ENCODE measurements at places on chromosomes 2 and 18. TPM values are rescaled to one million over a fixed set of nuclear protein-coding genes. Genes with fewer than 3 reads are reported as not detected.

GRCh38 chr2:101089419-101089818 is 61.8 kb downstream of the TBC1D8 start:
- H3K4me1 ChIP-seq, result no peaks in the 10 kb centered on the region
- H3K27ac ChIP-seq, result no peak overlapping the region
- H3K27me3 ChIP-seq, result no peaks in the 10 kb centered on the region
- H3K4me3 ChIP-seq, result no peak overlapping the region
- DNase-seq, result no peak

DNA sequence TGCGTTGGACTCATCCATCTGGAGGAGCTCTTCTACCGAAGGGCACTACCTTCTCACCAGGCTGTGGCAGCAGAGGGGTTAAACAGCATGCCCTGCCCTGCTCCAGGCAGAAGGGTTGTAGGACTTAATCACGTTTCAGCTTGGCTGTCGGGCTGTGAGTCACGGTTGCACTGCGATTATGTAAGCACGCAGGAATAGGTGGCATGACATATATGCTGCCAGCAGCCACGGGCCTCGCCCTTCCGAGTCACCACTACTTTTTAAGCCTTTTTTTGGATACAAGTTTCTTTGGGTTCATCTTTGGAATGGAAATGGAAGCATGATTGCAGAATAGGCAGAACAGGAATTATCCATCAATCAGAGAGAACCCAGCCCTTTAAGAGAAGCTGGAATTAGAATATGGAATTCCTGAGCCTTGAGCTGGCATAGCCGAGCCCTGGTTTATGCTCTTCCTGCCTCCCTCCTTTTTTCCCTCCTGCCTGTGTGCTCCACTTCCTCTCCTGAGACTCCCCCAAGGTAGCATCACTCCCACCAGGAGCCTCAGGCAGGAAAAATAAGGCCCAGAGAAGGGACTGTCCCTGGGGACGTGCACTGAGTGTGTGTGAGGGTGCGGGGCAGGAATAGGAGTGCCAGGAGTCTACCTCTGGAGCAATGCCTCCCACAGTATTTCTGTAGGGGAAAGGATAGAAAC is 86.8 kb downstream of the SEMA4F start:
- H3K27ac ChIP-seq, result no peak overlapping the region
- DNase-seq, result peak; percentile 64
- no peaks in the 10 kb centered on the region for H3K4me1 ChIP-seq
- H3K27me3 ChIP-seq, result no peaks in the 10 kb centered on the region
- H3K36me3 ChIP-seq, result no peaks in the 10 kb centered on the region
- H3K4me3 ChIP-seq, result no peak overlapping the region

DNA sequence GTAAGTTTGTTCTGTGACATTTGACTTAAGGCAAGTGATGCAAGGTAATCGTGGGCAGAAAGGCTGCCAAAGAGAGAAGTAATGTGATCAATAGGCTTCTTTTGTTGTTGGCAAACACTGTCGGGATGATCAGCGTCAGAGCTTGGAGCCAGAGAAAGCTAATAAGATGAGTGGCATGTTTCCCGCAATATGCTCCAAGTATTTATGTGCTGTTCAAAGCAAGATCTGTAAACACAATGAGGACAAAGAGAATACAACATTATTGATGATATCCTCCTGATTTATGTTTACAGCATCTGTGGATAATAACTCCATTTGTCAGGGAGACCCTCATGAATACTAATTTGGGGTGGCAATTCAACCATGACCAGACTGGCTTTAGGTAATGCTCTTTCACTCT is 603.3 kb downstream of the TDRD15 start:
- no peaks in the 10 kb centered on the region for H3K4me1 ChIP-seq
- no peak overlapping the region for H3K27ac ChIP-seq
- no peaks in the 10 kb centered on the region for H3K27me3 ChIP-seq
- no peak for DNase-seq
- H3K36me3 ChIP-seq, result no peaks in the 10 kb centered on the region
- no peak overlapping the region for H3K4me3 ChIP-seq

The SH3RF3 gene
- total RNA-seq, result 1.8 TPM

- no peak overlapping the region for H3K4me3 ChIP-seq
- H3K27me3 ChIP-seq, result no peaks in the 10 kb centered on the region
- no peak overlapping the region for H3K27ac ChIP-seq
- peak; percentile 75 for DNase-seq
- no peaks in the 10 kb centered on the region for H3K36me3 ChIP-seq
Measured at GRCh38 chr2:109386004-109386695, 227.6 kb downstream of the SEPTIN10 start.

DNA sequence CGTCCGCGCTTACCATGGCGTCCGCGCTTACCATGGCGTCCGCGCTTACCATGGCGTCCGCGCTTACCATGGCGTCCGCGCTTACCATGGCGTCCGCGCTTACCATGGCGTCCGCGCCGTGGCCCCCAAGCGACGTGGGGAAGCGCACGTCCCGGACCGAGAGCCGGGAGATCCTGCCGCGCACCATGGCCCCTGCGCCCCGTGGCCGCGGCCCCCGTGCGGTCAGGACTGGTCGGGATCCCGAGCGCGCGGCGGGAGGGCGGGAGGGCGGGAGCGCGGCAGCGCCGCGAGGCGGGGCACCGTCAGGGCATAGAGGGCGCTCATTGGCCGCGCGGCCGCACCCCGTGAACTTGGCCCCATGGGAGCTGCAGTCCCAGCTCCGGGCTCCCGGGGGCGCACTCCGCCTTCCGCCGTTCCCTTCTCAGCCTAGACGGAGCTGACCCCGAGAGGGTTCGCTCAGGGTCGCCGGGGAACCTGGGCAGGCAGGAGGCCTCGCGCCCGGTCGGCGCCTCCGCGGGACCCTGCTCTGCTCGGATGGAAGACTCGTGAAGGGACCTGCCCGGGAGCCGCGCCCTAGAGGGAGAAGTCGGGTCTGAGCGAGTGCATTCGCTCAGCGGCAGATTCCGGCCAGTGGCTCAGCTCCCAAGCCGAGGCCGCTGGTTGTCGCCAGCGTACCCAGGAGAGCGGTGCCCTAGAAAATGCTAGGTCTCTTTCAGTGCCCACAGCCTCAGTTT is at the start of gene ENOSF1:
ENOSF1 (minus strand) TSS at position 230 of the 734 bp plus-strand sequence; CDS start at position 187, 43 bp downstream.
- DNase-seq, result peak; percentile 99
- H3K36me3 ChIP-seq, result peaks cover 5% of the 10 kb centered on the region
- peak within 1 kb of the TSS; percentile 32 for H3K27ac ChIP-seq
- no peaks in the 10 kb centered on the region for H3K4me1 ChIP-seq

DNA sequence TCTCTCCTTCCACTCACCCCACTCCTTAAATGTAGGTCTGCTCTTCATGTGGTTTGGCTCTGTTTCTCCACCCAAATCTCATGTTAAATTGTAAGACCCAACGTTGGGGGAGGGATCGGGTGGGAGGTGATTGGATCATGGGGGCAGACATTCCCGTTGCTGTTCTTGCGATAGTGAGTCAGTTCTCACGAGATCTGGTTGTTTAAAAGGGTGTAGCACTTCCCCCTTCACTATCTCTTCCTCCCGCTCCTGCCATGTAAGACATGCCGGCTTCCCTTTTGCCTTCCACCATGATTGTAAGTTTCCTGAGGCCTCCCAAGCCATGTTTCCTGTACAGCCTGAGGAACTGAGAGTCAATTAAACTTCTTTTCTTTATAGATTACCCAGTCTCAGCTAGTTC is 1044.5 kb upstream of the POU3F3 start:
- DNase-seq, result no peak
- H3K27ac ChIP-seq, result no peak overlapping the region
- no peaks in the 10 kb centered on the region for H3K27me3 ChIP-seq

DNA sequence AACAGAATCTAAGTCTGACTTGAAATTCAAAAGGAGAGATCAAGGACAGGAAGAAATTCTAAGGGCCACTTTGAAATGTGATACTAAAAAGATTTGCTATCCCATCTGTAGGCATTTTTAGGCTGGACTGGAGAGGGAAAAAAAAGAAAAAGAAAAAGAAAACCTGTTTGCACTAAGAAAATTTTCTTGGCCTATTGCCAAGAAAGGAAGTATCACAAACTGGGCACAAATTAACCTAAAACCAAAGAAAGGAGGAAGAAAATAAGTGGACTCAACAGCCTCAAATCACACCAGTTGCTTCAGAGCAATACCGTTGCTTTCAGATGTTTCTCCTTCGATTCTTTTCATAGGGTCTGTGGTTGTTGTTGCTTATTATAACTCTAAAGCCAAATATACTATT is 287.9 kb upstream of the VRK2 start:
- H3K4me1 ChIP-seq, result no peaks in the 10 kb centered on the region
- H3K4me3 ChIP-seq, result no peak overlapping the region
- no peak overlapping the region for H3K27ac ChIP-seq
- H3K36me3 ChIP-seq, result no peaks in the 10 kb centered on the region
- no peak for DNase-seq

GRCh38 chr2:183091318-183091953 is 12.9 kb downstream of the DUSP19 start:
- H3K4me3 ChIP-seq, result no peak overlapping the region
- no peak overlapping the region for H3K27ac ChIP-seq
- H3K4me1 ChIP-seq, result no peaks in the 10 kb centered on the region
- no peaks in the 10 kb centered on the region for H3K36me3 ChIP-seq
- H3K27me3 ChIP-seq, result no peaks in the 10 kb centered on the region
- DNase-seq, result no peak

- H3K4me1 ChIP-seq, result no peaks in the 10 kb centered on the region
- no peaks in the 10 kb centered on the region for H3K36me3 ChIP-seq
- H3K27me3 ChIP-seq, result no peaks in the 10 kb centered on the region
- no peak overlapping the region for H3K27ac ChIP-seq
- no peak overlapping the region for H3K4me3 ChIP-seq
Measured at GRCh38 chr2:157479081-157480027, 35.5 kb upstream of the CYTIP start.

DNA sequence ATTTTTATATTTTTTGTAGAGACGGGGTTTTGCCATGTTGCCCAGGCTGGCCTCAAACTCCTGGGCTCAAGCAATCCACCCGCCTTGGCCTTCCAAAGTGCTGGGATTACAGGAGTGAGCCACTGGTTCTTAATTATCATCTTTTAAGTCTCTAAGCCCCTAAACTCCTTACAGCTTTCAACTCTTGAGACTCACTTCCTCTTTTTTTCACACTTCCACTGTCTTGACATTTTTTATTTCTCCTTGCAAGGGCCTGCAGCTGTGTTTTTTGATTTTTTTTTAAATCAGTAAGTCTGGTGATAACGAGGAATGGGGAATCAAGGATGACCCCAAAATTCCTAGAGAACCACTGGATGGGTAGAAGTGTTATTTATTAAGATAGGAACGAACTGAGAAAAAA is 8.6 kb upstream of the ABCB11 start:
- DNase-seq, result no peak
- no peaks in the 10 kb centered on the region for H3K27me3 ChIP-seq
- H3K27ac ChIP-seq, result no peak overlapping the region
- H3K4me1 ChIP-seq, result no peaks in the 10 kb centered on the region

The INO80B gene
- total RNA-seq, result 25.3 TPM

The SULT1C4 gene
- 3.5 TPM for total RNA-seq

The ZCCHC2 gene
- total RNA-seq, result 16.9 TPM

DNA sequence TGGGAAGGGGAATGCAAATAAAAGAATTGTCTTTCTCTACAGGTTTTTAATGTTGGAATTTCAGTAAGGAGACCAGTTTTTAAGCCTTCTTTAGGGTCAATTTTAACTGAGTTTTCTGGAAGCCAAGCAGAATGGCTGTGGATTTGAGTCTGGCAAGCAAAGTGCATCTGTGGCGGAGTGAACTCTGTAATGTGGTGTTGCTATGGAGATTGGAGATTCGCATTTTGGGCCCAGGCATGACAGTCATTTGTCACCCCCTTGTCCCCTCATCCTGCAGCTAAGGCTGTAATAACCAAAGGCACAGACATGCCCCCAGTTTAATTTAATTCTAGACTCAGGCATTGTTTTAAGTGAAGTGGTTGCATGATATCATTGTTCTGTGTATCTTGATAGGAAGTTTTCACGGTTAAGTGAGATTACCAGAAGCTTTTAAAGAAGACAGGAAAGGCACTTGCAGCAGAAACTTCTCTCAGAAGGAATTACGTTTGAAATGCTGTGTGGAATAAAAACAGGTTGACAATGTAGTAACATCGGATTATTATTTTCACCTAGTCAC is 30.6 kb downstream of the ARMC9 start:
- no peak overlapping the region for H3K27ac ChIP-seq
- peak; percentile 66 for DNase-seq
- peaks cover 15% of the 10 kb centered on the region for H3K36me3 ChIP-seq
- peaks cover 14% of the 10 kb centered on the region for H3K4me1 ChIP-seq

The LIMS4 gene
- total RNA-seq, result not detected

- no peak for DNase-seq
- peaks cover 9% of the 10 kb centered on the region for H3K4me1 ChIP-seq
- H3K27ac ChIP-seq, result no peak overlapping the region
- no peaks in the 10 kb centered on the region for H3K27me3 ChIP-seq
- H3K4me3 ChIP-seq, result no peak overlapping the region
- H3K36me3 ChIP-seq, result no peaks in the 10 kb centered on the region
Measured at GRCh38 chr2:9764153-9764778, 79.0 kb upstream of the TAF1B start.

DNA sequence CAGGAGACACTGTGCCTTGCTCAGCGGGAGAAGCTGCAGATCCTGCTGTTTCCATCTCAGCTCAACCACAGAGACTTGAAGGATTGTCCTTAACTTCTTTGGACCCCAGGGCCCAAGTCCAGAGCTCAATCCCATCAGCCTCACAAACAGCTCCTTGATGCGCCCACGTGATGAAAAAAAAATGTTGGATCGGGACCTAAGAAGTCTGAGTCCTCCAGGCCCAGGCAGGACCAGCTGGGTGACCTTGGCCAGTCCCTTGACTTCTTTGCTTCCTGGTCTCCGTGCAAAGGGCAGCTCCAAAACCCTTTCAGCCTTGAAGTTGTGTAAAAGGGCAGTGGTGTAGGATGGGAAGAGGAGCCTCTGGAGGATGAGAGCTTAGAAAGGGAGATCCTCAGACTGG is 175.5 kb downstream of the ZFP36L2 start:
- no peaks in the 10 kb centered on the region for H3K27me3 ChIP-seq
- H3K4me3 ChIP-seq, result no peak overlapping the region
- H3K36me3 ChIP-seq, result no peaks in the 10 kb centered on the region
- H3K27ac ChIP-seq, result no peak overlapping the region
- peaks cover 6% of the 10 kb centered on the region for H3K4me1 ChIP-seq

The DNAJC5G gene
- total RNA-seq, result not detected

DNA sequence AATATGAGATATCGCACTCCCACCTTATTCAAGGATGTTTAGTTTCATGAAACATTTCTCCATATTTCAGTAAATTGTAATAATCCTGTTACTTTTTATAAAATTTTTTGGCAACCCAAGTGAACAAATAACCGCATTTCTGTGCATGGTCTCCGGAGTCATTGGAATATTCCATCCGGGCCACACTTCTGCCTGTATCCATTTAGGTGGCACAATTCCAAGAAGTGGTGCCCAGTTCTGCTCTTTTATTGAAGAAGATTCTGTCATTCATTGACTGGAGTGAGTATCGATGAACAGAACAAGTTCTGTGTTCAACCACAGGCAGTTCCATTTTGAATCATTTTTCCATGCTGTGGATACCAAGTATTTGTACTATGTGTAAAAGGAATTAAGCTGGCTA is 26.6 kb upstream of the ICOS start:
- no peaks in the 10 kb centered on the region for H3K36me3 ChIP-seq
- DNase-seq, result no peak
- H3K27me3 ChIP-seq, result no peaks in the 10 kb centered on the region
- no peak overlapping the region for H3K27ac ChIP-seq
- H3K4me3 ChIP-seq, result no peak overlapping the region
- peaks cover 3% of the 10 kb centered on the region for H3K4me1 ChIP-seq

Measured in endodermal cell (in vitro differentiated cells).